Lower lobe of right lung (tissue), 2 donors: ENCODE measurements at places on chromosomes 2 and 18.

GRCh38 chr2:147149575-147150240, 695.1 kb upstream of the ACVR2A start:
- H3K36me3 ChIP-seq, result no peaks in the 10 kb centered on the region
- H3K4me1 ChIP-seq, result no peaks in the 10 kb centered on the region
- no peak overlapping the region for H3K4me3 ChIP-seq
- H3K27ac ChIP-seq, result no peak overlapping the region
- no peaks in the 10 kb centered on the region for H3K27me3 ChIP-seq

GRCh38 chr2:218369330-218369729, 12.7 kb downstream of the CATIP start:
- no peaks in the 10 kb centered on the region for H3K27me3 ChIP-seq
- peaks cover 47% of the 10 kb centered on the region for H3K4me1 ChIP-seq
- H3K4me3 ChIP-seq, result peak overlapping the region; percentile 59
- DNase-seq, result peak; percentile 64

DNA sequence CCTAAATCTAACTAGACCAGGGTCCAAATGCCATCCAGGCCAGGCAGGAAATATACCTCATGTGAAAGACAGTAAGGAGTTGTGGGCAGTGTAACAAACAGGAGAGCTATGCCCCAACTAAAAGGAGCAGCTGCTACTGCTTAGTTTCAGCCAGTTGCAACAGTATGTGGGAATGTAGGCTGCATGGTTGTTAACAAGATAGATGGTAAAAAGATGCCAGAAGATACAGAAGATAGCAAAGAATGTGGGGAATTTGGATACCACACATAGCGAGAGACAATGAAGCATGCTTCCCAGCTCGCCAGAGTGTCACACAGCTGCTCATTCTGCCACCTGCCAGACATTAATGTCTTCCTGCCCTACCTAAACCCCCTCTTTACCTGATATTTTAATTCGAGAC, 39.4 kb upstream of the CYBRD1 start:
- no peaks in the 10 kb centered on the region for H3K4me1 ChIP-seq
- H3K36me3 ChIP-seq, result peaks cover 17% of the 10 kb centered on the region

DNA sequence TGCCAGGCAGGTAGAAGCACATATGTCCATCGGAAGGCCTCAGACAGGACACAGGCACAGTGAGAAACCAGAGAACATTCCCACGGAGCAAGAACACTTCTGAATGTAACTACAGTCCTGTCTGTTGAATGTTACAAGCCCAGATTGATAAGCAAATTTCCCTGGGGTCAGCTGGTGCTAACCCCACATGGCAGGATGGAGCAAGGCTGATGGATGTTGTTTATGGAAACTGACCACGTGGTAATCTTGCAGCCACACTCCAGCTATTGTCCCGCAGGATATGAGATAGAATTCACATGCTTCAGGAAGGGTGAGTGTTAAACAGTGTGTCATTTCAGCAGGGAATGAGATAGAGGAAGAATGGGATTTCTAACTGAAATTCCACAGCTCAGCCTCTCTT, 138.8 kb upstream of the COPS8 start:
- H3K36me3 ChIP-seq, result no peaks in the 10 kb centered on the region
- no peak overlapping the region for H3K4me3 ChIP-seq
- no peak overlapping the region for H3K27ac ChIP-seq
- no peaks in the 10 kb centered on the region for H3K4me1 ChIP-seq
- DNase-seq, result no peak
- no peaks in the 10 kb centered on the region for H3K27me3 ChIP-seq

DNA sequence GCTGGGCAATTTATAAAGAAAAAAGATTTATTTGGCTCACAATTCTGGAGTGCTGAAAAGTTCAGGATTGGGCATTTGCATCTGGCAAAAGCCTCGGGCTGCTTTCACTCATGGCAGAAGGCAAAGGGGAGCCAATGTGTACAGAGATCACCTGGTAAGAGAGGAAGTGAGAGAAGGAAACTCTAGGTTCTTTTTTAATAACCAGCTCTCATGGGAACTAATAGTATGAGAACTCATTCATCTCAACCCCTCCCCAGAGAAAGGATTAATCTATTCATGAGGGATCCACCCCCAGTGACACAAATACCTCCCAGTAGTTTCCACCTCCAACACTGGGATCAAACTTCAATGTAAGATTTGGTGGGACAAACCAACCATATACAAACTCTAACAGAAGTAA, 129.0 kb downstream of the EVA1A start:
- H3K27me3 ChIP-seq, result no peaks in the 10 kb centered on the region
- no peaks in the 10 kb centered on the region for H3K4me1 ChIP-seq
- H3K4me3 ChIP-seq, result no peak overlapping the region
- H3K36me3 ChIP-seq, result no peaks in the 10 kb centered on the region
- no peak for DNase-seq

DNA sequence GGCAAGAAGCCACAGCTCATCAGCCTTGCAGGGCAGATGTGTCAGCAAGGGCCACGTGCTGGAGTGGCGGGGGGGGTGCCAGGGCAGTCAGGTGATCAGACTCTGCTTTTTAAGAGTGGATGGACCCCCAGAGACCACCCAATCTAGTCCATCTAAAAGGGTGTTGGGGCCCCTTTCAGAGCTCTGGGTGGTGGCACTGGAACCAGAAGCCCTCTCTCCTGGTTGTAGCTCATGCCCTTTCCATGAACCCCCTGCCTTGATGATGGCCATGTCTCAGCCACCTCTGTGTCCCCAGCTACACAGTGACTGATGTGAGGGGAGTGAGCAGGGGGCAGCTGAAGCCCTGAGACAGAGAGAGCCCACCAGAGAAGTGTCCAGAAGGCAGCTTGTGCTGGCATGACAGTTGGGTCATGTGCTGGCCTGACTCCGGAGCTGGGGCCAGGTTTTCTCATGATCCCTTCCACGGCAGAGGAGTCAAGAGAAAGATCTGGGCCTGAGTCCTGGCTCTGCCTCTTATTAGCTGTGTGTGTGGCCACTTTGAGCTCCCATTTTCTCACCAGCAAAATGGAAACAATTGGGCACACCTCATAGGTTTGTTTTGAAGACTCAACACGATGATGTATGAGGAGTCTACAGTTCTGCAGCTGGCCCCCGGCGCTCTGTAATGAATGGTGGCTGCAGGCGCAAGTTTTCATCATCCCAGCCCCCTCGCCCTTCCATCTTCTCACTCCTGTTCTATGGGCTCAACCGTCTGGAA, 195.7 kb downstream of the ZFP36L2 start:
- peak overlapping the region; percentile 18 for H3K27ac ChIP-seq
- peaks cover 28% of the 10 kb centered on the region for H3K4me1 ChIP-seq
- no peaks in the 10 kb centered on the region for H3K27me3 ChIP-seq
- H3K4me3 ChIP-seq, result no peak overlapping the region
- no peaks in the 10 kb centered on the region for H3K36me3 ChIP-seq

DNA sequence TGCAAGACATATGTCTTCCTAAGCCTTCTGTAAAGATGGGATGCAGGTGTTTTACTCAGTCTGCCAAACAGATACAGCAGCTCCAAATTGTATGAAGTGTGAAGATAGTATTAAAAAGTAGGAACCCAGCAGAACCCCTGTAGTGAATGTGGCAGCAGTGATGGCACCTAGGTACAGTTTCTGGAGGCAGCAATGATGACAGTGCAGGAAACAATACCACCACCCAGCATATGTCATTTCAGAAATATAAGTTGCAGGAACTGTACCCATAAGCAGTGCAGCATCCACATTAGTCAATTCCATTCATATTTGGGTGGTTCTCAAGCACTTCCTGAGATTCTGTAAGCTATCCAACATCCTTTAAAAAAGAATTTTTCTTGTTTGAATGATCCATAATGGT, 46.7 kb upstream of the ATP5MC3 start:
- H3K27me3 ChIP-seq, result peaks cover 14% of the 10 kb centered on the region
- no peaks in the 10 kb centered on the region for H3K4me1 ChIP-seq
- no peaks in the 10 kb centered on the region for H3K36me3 ChIP-seq
- DNase-seq, result no peak

- no peak overlapping the region for H3K4me3 ChIP-seq
- no peaks in the 10 kb centered on the region for H3K27me3 ChIP-seq
- peak overlapping the region; percentile 25 for H3K27ac ChIP-seq
Measured at GRCh38 chr2:30218814-30219213, 12.5 kb upstream of the LBH start.

DNA sequence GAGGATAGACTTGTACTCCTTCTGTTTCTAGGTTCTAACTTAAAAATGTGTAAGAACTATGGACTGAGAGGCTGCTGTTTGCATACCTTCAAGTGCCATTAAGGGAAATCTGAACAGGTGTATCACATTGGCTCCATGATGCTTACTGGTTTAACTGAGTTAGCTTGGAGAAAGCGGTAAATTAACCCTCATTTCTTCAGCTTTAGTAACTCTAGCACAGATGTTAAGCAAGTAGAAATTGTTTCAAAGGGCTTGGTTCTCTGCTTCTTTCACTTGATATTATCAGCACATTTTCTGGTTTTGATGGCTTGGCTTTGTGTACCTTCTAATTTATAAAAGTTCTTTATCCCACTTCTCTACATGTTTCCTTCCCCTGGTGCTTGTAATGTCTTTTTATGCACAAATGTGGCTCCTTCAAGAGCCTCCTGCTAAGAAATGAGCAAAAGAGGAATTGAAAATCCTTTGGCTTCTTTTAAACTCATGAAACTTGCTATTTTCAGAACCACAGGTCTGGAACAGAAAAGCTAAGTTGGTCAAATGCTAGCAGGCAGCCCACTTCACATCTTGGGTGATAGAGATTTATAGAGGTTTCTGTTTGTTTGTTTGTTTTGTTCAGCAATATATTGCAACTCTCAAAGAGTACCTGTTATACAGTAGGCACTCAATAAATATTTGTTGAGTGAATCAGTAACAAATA, 249.9 kb upstream of the THUMPD2 start:
- H3K4me3 ChIP-seq, result no peak overlapping the region
- no peaks in the 10 kb centered on the region for H3K36me3 ChIP-seq
- H3K27me3 ChIP-seq, result no peaks in the 10 kb centered on the region
- H3K4me1 ChIP-seq, result no peaks in the 10 kb centered on the region
- H3K27ac ChIP-seq, result no peak overlapping the region
- no peak for DNase-seq

DNA sequence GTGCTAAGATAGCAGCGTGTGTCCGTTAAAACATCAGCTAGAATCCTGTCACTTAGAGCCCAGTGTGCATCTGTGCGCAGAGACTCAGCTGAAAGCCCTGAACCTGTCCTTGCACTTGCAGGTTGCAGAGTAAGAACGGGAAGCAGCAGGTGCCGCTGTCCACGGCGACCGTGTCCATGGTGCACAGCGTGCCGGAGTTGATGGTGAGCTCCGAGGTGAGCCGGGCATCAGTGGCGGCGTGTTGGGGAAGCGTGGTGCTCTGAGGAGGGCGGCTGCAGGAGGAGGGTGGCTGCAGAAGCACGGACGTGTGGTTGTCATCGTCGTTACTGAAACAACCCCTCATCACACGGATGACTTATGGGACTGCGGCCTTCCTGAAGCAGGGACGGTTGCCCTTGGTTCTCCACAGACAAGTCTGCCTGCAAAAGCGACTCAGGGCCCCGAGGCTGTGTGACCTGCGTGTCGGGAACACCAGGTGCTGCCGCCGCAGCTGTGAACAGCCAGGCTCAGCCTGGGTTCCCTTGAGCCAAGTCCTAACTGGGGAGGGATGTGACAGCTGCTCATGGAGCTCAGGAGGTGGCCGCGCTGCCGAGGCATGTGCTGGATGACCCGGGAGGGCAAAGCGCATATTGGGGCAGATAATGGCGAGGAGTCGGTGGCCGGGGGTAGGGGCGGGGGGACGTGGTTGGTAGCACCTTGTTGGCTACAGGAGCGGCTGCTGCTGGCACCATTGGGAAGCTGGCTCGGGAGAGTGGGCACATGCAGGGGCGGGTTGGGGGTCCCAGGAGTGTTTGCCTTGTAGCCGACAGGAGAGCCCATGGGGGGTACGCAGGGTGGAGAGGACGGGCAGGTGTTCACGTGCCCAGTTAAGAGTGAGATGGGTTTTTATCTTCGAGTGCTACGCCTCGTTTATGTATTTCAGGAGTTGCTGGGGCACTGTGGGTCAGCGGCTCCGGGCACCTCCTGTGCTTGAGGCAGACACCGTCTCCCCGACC, 16.6 kb downstream of the CTDP1 start:
- no peak overlapping the region for H3K4me3 ChIP-seq
- DNase-seq, result peak; percentile 43
- peaks cover 62% of the 10 kb centered on the region for H3K36me3 ChIP-seq
- no peaks in the 10 kb centered on the region for H3K27me3 ChIP-seq
- H3K27ac ChIP-seq, result no peak overlapping the region
- no peaks in the 10 kb centered on the region for H3K4me1 ChIP-seq

GRCh38 chr2:133652398-133652797, 84.1 kb upstream of the NCKAP5 start:
- no peaks in the 10 kb centered on the region for H3K36me3 ChIP-seq
- no peaks in the 10 kb centered on the region for H3K27me3 ChIP-seq
- no peak overlapping the region for H3K4me3 ChIP-seq
- no peak overlapping the region for H3K27ac ChIP-seq
- DNase-seq, result no peak
- H3K4me1 ChIP-seq, result no peaks in the 10 kb centered on the region

DNA sequence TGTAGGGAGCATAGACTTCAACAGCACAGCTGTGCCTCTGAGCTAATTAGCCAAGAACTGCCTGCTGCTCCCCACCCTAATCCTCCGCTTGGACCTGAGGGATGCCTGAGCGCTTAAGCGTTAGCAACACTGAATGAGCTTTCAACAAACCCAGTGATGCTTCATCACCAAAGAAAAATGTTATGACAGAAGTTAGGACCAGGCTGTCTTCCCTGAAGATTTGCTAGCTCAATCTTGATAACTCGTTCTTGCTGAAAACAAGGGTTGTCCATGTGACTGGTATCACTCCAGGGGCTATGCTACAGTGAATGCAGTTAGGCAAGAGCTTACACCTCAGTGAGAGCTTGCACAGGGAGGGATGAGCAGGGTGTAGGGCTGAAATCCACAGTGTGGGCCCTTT, 190.7 kb upstream of the SIX2 start:
- H3K4me3 ChIP-seq, result no peak overlapping the region
- H3K4me1 ChIP-seq, result no peaks in the 10 kb centered on the region
- no peaks in the 10 kb centered on the region for H3K36me3 ChIP-seq
- no peaks in the 10 kb centered on the region for H3K27me3 ChIP-seq
- DNase-seq, result no peak

GRCh38 chr2:25760297-25760696, 86.9 kb upstream of the DTNB start:
- H3K27me3 ChIP-seq, result no peaks in the 10 kb centered on the region
- no peaks in the 10 kb centered on the region for H3K4me1 ChIP-seq
- H3K4me3 ChIP-seq, result no peak overlapping the region

- no peak for DNase-seq
- no peak overlapping the region for H3K27ac ChIP-seq
- no peaks in the 10 kb centered on the region for H3K36me3 ChIP-seq
- peaks cover 9% of the 10 kb centered on the region for H3K4me1 ChIP-seq
Measured at GRCh38 chr2:207839028-207839427, 69.3 kb upstream of the FZD5 start.

- peak overlapping the region; percentile 93 for H3K27ac ChIP-seq
- DNase-seq, result no peak
- peaks cover 17% of the 10 kb centered on the region for H3K27me3 ChIP-seq
- no peaks in the 10 kb centered on the region for H3K36me3 ChIP-seq
- H3K4me3 ChIP-seq, result peak overlapping the region; percentile 67
Measured at GRCh38 chr2:68320118-68320641, 431 bp upstream of the CNRIP1 start.

DNA sequence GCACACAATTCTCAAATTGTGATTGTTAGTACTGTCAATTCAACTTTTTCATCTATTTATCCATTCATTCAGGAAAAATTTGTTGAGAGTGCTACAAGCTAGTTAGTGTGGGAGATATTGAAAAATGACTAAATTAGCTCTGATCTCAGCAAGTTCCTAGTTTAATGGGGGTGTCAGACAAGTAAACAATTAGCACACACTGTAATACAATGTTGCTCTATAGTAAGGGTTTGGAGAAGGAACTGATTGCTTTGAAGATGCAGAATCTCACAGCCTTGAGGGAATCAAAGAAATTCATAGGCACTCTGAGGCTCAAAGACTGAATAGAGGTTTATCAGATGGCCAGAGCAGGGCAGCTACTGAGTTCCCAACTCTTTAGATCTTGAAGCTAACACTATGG, 6.8 kb upstream of the CCNYL1 start:
- H3K4me1 ChIP-seq, result no peaks in the 10 kb centered on the region
- no peaks in the 10 kb centered on the region for H3K36me3 ChIP-seq
- H3K4me3 ChIP-seq, result no peak overlapping the region
- DNase-seq, result no peak
